ENCODE measurements at places on chromosomes 3 and 15. TPM values are rescaled to one million over a fixed set of nuclear protein-coding genes. Genes with fewer than 3 reads are reported as not detected.

DNA sequence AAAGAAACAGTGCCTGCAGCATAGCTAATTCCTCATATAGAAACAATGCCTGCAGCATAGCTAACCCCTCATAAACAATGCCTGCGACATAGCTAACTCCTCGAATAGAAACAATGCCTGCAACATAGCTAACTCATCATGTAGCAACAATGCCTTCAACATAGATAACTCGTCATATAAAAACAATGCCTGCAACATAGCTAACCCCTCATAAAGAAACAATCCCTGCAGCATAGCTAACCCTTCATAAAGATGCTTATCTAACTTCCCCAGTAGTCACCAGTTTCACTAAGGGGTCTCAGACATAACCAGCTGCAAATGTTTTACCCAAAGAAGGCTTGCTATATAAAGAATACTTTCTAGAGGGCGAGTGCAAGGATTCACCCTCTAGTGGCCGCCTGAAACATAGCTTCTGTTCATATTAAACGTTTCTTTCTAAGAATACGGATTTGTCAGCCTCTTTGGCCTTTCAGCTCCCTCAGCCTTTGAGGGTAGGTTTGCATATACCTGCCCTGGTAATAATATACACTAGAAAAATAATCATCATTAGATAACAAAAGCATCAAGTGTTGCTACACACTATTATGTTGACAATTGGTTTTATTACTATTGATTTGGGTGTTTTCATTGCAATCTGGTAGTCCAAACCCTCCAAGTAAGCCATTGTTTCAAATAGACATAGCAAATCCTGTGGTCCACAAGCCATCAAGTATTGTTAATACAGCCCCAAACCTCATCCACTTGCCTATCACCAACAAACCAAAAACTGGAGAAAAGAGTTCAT, 44.4 kb upstream of the FAN1 start:
- peaks cover 25% of the 10 kb centered on the region for H3K4me1 ChIP-seq
- DNase-seq = peak; percentile 80
- H3K36me3 ChIP-seq = peaks cover 12% of the 10 kb centered on the region
- H3K27me3 ChIP-seq = no peaks in the 10 kb centered on the region
- H3K27ac ChIP-seq = peak overlapping the region; percentile 47
- no peak overlapping the region for H3K4me3 ChIP-seq

DNA sequence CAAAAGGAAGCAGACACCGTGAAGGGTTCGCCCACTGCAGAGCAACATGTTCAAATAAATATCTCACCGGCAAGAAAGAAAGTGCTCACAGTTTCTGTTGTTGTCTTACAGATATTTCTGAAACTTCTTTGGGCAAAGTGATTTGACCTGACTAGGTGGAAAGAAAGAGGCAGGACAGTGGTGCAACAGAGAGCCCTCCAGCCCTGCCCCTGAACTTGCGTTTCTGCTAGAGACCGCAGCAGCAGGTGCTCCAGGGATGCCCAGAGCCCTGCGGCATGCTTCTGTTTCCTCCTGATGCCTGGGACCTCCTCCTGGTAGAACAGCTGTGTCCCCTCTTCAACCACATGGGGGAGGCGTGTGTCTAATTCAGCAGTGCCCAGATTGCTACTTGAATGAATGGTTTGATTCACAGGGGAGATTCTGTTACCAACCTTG, 123.4 kb downstream of the ATP10A start:
- peaks cover 16% of the 10 kb centered on the region for H3K36me3 ChIP-seq
- H3K4me1 ChIP-seq = peaks cover 37% of the 10 kb centered on the region
- H3K27me3 ChIP-seq = no peaks in the 10 kb centered on the region
- no peak overlapping the region for H3K27ac ChIP-seq

GRCh38 chr3:73442886-73443285, 181.9 kb downstream of the PDZRN3 start:
- H3K4me1 ChIP-seq = no peaks in the 10 kb centered on the region
- peaks cover 4% of the 10 kb centered on the region for H3K27me3 ChIP-seq
- no peak overlapping the region for H3K4me3 ChIP-seq
- H3K27ac ChIP-seq = no peak overlapping the region

DNA sequence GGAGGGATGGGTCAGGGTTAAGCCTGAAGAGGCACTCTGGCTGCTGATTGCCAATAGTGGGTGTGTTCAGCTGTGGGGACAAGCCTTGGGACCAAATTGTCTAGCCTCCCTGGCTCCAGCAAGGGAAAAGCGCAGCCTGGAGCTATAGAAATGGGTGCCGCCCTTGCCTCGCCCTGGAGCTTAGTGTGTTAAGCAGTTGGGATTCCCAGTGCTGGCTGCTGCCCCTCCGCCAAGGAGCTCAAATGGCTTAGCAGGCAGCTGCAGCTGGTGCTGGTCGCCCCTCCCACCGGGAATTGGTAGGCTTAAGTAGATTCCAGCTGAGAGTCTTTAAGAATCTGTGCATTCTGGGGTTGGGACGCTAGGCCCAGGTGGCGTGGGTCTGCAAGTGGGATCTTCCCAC, 662.9 kb upstream of the TBL1XR1 start:
- no peaks in the 10 kb centered on the region for H3K27me3 ChIP-seq
- no peak for DNase-seq
- no peaks in the 10 kb centered on the region for H3K36me3 ChIP-seq
- no peaks in the 10 kb centered on the region for H3K4me1 ChIP-seq
- H3K27ac ChIP-seq = no peak overlapping the region

- no peak overlapping the region for H3K27ac ChIP-seq
- no peak overlapping the region for H3K4me3 ChIP-seq
- no peaks in the 10 kb centered on the region for H3K36me3 ChIP-seq
- H3K27me3 ChIP-seq = peaks cover 10% of the 10 kb centered on the region
- no peak for DNase-seq
Observed at GRCh38 chr3:122916580-122916979, 111.0 kb downstream of the SEMA5B start.

DNA sequence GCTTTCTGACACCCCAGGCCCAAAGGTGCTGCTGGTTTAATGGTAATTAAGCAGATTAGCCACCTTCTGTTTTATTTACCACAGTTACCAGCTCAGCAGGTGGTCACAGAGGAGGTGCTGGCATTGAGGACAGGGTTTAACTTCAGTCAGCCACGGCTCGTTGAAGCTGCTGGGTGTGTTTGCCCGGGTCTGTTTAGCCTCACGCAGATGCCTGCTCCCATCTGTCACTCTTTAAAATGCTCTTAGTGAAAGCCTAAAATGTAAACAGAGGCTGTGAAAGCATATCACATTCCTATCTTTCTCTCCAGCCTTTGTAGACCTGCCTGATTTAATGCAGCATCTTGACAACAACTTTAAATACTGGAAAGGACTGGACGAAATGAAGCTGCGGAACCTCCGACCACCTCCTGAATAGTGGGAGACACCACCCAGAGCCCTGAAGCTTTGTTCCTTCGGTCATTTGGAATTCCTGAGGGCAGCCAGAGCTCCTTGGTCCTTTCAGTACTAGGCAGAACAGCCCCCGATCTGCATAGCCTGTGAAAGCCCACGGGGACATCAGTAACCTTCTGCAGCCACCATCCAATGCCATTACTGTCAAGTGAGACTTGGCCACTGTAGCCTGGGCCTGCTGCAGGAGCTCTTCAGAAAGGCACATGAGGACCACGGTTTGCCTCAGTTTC, 156.0 kb downstream of the PDE8A start:
- no peak overlapping the region for H3K27ac ChIP-seq
- H3K27me3 ChIP-seq = no peaks in the 10 kb centered on the region
- no peak for DNase-seq

DNA sequence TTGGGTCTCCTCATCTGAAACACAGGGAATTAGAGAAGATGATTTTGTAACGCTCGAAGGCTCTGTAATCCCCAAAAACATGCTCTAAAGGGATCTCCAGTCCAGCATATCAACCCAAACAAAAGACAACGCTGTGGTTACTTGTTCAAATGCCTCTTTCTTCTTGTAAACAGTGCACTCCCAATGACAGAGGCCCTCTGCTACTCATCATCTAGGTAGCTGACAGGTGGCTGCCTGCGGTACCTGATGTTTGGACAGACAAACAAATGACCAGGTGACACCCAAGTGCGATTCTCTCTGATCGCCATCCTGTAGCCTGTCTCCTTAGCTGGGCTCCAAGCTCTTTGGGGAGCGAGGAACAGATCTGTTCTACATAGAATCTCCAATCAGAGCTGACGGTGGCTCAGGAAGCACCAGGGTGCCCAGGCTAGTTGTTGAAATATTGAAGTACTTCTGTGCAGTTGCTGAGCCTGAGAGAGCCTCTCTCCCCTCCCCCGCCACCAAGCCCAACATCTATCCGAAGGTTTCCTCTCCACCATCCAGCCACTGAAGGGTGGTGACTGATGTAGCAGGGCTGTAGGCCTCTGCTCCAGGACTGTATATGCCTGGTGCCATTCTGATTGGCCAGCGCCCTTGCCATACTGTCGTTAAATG, 238.7 kb downstream of the XXYLT1 start:
- H3K4me1 ChIP-seq = peaks cover 19% of the 10 kb centered on the region
- no peak overlapping the region for H3K27ac ChIP-seq
- no peak for DNase-seq
- H3K27me3 ChIP-seq = no peaks in the 10 kb centered on the region

DNA sequence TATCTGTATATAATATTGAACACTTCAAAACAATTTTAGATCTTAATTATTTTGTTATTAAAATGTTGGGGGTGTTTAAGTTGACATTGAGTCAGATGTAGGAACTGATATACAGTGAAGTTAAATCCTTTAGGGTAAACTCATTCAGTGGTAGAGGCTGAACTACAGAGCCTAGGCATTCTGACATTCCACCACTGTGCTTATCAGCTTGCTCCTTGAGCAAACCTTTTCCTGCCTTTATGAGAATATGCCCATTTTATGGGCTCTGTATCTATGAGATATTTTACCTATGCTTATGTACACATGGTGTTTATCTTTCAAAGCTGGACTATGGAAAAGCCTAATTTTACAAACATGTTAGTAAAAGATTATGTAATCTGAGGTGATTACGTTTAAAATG, 407.5 kb downstream of the ZBTB20 start:
- no peaks in the 10 kb centered on the region for H3K4me1 ChIP-seq
- no peaks in the 10 kb centered on the region for H3K36me3 ChIP-seq
- H3K27me3 ChIP-seq = no peaks in the 10 kb centered on the region

DNA sequence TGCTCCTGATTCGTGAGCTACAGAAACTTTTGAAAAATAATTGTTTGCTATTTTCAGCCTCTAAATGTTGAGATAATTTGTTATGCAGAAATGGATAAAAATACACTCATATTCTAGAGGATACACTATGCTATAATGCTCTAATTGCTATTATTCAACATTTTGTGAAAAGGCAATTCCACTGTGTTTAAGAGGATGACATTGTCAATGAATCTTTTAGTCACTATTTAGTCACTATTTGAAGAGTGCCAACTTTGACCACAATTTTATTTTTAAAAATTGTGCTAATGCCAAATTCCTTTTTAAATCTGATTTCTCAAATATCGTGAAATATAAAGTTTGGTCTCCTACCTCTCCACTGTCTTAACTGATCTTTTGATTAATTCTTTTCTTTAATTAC, 604.9 kb upstream of the KCNMB2 start:
- no peak overlapping the region for H3K27ac ChIP-seq
- peaks cover 20% of the 10 kb centered on the region for H3K4me1 ChIP-seq
- no peak for DNase-seq
- H3K27me3 ChIP-seq = no peaks in the 10 kb centered on the region
- no peak overlapping the region for H3K4me3 ChIP-seq
- no peaks in the 10 kb centered on the region for H3K36me3 ChIP-seq

DNA sequence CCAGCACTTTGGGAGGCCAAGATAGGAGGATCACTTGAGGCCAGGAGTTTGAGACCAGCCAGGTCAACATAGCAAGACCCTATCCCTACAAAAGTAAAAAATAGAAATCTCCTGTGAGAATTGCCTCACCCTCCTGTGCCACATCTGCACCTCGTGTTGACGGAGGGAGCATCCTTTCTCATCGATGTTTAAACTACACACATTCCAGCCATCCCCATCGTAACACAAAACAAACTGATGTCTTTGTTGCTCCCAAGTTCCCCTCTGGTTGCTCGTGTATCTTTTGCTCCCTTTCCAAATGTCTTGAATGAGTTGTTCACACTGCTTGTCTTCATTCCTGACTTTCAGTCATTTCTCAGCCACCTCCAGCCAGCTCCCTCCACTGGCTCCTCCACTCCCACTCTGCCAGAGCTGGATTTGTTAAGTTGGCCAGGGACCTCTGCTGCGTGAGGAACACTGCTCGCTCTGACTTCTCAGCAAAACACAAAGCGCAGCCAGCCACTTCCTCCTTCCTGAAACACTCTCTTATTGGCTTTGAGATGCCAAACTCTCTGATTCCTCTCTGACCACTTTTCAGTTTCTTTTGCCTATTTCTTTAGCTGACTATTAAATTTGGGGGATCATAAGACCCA, 53.6 kb upstream of the ATP13A3 start:
- no peaks in the 10 kb centered on the region for H3K27me3 ChIP-seq
- DNase-seq = no peak
- no peak overlapping the region for H3K27ac ChIP-seq
- H3K36me3 ChIP-seq = no peaks in the 10 kb centered on the region
- H3K4me3 ChIP-seq = no peak overlapping the region

- no peak overlapping the region for H3K27ac ChIP-seq
- H3K27me3 ChIP-seq = peaks cover 25% of the 10 kb centered on the region
- H3K4me3 ChIP-seq = no peak overlapping the region
- H3K36me3 ChIP-seq = no peaks in the 10 kb centered on the region
Observed at GRCh38 chr15:65370885-65371284, 6.9 kb downstream of the IGDCC3 start.

DNA sequence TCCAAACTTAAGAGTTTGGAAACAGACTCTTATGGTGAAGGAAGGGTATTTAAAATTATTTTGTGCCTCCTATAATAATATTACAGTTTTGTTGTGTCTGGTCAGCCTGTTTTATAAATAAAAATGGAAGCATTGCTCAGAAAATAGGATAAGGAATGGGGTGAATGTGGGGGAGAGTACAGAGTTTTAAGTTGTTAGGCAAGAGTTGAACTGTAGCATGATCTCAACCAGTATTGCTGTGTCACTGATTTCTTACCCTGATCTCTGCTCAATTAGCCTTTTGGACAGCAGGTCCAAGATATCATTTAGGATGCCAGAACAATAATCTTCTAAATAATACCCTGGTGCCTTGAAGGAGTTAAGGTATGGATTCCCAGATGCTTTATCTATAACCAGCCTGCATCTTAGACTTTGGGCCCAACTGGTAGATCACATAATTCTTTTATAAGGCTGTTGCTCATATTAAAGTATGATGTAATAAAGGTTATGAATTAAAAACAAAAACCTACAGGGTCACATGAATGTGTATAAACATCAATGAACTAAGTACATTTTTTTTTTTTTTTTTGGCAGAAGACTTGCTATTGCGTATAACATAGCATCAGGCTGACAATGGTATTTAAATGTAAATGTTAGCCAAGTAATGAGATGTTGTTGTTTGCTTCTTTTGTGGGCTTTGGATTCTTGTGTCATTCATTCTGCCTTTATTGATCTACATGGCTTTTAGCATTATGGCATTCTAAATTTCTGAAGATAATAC, 70.0 kb downstream of the MITF start:
- no peak for DNase-seq
- H3K27me3 ChIP-seq = no peaks in the 10 kb centered on the region
- H3K36me3 ChIP-seq = no peaks in the 10 kb centered on the region
- no peak overlapping the region for H3K27ac ChIP-seq
- H3K4me3 ChIP-seq = no peak overlapping the region

- no peaks in the 10 kb centered on the region for H3K27me3 ChIP-seq
- no peak overlapping the region for H3K4me3 ChIP-seq
- peak; percentile 51 for DNase-seq
- H3K36me3 ChIP-seq = no peaks in the 10 kb centered on the region
Observed at GRCh38 chr3:71208211-71209095, 375.1 kb downstream of the FOXP1 start.

AADACL2 gene
- not detected for total RNA-seq

CCR9 gene
- not detected for total RNA-seq

Data from SJSA1 (cell line).